ENCODE measurements at places on chromosomes 3 and 15.

DNA sequence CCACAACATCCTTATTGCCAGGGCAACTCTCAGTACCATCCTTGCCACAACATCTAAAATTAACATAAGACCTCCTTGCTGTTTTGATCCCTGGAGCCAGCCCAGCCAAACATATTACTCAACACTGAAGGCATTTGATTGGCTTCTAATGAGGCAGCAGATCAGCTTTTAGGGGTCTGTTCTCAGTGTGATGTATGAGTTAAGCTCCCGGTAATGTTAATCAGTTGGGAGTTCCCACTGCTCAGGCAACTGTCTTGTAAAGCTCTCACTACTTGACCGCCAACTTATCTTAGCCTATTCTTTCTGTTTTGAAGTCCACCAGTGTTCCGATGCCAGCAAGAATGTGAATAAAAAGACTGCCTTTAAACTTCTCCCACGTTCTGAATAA, 158.9 kb downstream of the FOXB1 start:
- DNase-seq, result no peak

GRCh38 chr15:70036585-70037291, 61.0 kb downstream of the TLE3 start:
- DNase-seq, result no peak

DNA sequence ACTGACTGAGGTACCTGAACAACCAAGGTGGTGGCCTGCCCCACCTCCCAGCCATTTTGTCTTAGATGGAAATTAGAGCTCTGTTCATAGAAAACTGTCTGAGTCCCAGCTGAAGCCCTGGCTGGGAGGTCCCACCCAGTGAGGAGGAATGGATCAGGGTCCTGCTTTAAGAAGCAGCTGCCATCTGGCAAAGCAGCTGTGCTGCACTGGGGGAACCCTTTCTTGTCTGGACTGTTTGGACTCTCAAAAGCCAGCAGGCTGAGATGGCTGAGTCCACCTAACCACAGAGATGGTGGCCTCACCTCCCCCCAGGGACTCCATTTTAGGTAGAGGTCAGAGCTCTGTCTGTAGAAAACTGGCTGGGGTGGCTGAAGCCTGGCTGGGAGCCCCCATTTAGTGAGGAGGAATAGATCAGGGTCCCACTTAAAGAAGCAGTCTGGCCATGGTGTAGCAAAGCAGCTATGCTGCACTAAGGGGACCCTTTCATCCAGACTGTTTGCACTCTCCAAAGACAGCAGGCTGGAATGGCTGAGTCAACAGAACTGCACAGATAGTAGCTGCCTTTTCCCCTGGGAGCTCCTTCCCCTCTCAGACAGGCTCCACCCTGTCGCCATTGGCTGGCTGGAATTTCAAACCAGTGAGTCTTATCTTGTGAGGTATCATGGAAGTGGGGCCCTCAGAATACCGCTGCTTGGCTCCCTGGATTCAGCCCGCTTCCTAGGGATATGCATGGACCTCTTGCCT, 116.9 kb downstream of the EPHA6 start:
- no peak for DNase-seq

- no peak for DNase-seq
Measured at GRCh38 chr3:122925756-122926155, 101.8 kb downstream of the SEMA5B start.

GRCh38 chr3:197151580-197151979, 122.0 kb upstream of the MELTF start:
- DNase-seq, result no peak

- DNase-seq, result no peak
Measured at GRCh38 chr15:26872206-26872605, 5.3 kb downstream of the GABRA5 start.

- DNase-seq, result no peak
Measured at GRCh38 chr3:108546247-108546646, 35.9 kb upstream of the MYH15 start.

GRCh38 chr15:52179278-52180195, 11.7 kb downstream of the GNB5 start:
- peak; percentile 83 for DNase-seq
